ENCODE measurements at places on chromosomes 4 and X.

DNA sequence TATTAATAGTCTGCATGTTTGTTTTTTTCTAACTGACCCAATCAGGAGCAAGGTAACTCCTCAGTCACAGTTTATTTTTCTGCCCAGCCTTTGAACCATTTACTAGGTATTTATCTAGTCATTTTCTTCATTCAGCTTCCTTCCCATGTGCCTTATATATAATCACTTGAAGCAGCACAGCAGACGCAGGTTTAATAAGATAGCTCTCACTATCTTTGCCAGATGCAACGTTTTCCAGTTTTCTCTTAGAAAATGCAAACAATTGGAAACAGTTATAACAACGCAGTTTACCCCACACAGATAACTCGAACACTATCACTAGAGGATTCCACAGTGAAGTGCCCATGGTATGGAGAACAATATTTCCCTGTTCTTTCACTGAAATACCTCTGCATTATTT is 56.4 kb upstream of the NFKB1 start:
- no peak for DNase-seq

DNA sequence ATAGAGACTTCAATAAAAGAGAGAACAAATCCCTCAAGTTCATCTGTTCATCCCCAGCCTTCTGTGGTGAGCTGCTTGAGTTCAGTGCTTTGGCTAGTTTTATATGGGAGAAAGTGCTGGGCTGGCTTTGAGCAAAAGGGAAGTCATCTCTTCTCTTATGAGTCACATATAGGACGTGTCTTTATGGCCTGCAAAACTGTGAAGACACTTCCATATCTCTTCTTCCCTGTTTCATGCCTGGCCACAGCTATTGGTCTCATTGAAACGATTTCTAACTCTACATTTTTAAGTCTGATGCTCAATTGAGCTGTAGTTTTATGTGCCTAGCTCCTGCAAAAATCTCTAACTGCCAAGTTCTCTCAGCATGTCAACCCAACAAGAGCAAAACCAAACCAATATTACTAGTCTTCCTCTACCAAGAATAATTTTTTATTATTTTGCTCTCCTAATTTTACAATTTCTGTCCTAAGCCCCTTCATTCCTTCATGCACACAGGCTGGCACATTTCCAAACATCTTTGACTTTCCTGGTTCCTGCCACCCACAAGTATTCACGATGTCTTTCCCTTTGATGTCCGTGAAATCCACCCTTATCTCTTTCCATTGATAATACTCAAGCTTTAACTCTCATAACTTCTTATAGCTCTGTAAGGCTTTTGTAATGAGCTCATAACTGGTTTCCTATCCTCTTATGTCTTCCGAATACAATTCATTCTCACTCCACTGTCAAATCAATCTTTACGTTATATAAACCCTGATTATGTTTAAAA is 165.3 kb downstream of the BTC start:
- DNase-seq = no peak

DNA sequence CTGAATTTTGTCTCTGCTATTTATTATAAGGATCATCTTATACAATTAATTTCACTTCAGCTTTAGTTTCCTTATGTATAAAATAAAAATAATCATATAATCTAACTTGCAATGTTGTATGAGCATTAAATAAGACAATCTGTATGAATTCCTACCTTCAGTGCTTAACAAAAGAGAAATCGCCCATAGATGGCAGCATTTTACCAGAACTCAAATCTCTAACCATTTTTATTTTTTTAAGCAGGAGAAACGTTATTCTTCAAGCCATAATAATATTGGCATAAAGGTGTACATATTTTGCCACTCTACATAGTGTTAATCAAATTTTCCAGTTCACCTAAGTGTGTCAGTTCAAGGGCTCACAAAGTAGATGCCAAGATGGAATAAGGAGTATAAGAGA is 78.8 kb downstream of the TMEM47 start:
- DNase-seq = no peak

GRCh38 chr4:53490161-53490956 is 100.9 kb downstream of the LNX1 start:
- no peak for DNase-seq

DNA sequence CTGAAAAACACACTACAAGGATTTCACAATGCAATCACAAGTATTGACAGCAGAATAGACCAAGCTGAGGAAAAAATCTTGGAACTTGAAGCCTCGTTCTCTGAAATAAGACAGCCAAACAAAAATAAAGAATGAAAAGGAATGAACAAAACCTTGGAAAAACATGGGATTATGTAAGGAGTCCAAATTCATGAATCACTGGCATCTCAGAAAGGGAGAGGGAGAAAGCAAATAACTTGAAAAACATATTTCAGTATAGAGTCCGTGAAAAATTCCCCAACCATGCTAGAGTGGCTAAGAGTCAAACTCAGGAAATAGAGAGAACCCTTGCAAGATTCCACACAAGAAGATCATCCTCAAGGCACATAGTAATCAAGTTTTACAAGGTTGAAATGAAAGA is 178.5 kb upstream of the CTSO start:
- no peak for DNase-seq

GRCh38 chr4:4712800-4713528 is 146.5 kb upstream of the MSX1 start:
- DNase-seq = no peak

- no peak for DNase-seq
Observed at GRCh38 chr4:73816814-73817213, 19.7 kb upstream of the CXCL6 start.

DNA sequence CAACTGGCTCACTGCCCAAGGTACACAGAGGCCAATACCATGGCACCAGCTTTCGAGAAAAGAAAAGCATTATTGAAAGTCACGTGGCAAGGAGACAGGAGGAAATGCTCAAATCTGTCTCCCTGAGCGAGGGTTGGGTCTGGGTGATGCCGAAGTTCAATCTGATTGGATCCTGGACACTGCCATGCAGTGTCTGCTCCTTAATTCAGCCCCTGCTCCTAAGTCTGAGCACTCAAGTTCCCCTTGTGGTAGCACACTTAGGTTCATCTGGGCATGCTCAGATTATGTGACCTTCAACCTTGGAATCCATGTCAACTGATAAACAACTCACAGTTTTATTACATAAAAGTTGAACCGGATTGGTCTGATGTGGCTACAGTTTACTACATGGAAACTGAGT is 512.6 kb upstream of the GALNT7 start:
- DNase-seq = no peak

DNA sequence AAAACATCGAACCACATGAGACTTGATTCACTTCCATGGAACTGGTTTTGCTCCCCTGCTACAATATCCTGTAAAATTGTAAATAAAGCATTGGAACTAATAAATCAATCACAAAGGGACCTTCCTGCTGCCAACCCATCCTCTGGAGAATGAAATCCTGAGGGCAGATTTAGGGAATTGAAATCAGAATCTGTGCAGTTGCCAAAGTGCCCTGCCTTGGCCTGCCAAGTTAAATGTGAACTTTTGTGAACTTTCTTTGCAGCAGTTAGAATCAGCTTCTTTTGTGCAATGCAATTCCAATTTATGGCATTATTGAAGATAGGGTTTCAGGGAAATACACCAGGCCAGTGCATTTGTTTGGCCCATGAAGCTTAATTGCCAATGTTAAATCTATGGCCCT is 263.1 kb downstream of the PTTG2 start:
- DNase-seq = no peak

- no peak for DNase-seq
Observed at GRCh38 chr4:139458999-139459398, 5.1 kb downstream of the RAB33B start.

- DNase-seq = no peak
Observed at GRCh38 chrX:122771933-122772332, 412.1 kb upstream of the GRIA3 start.

- DNase-seq = no peak
Observed at GRCh38 chr4:26912069-26912468, 51.4 kb downstream of the STIM2 start.

- no peak for DNase-seq
Observed at GRCh38 chrX:86047936-86048280, 550 bp upstream of the CHM start.

GRCh38 chrX:88244066-88244465 is 503.0 kb upstream of the CPXCR1 start:
- DNase-seq = no peak

DNA sequence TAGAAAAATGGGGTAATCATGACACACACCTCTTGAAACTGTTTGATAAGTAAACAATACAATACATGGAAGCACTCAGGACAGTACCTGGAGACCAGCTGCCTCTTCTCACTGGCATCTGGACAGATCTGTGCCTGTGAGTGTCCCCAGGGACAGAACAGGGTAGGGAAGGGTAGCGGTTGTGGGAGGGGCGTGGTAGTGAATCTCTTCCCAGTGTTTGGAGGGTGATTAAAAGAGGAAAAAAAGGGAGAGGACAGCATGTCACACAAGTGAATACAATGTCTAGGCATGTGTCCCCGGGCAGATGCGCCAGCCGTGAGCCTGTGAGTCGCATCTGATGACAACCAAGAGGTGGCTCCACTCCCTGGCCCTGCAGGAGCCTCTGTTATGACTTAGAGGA is 138.8 kb upstream of the MSX1 start:
- DNase-seq = no peak

- no peak for DNase-seq
Observed at GRCh38 chr4:112889199-112889598, 160.3 kb upstream of the ANK2 start.

GRCh38 chr4:87388901-87389300 is 2.1 kb downstream of the HSD17B11 start:
- DNase-seq = no peak

- no peak for DNase-seq
Observed at GRCh38 chrX:2717312-2717711, 26.2 kb downstream of the CD99 start.

GRCh38 chrX:5650904-5651303 is 577.8 kb downstream of the NLGN4X start:
- no peak for DNase-seq

DNA sequence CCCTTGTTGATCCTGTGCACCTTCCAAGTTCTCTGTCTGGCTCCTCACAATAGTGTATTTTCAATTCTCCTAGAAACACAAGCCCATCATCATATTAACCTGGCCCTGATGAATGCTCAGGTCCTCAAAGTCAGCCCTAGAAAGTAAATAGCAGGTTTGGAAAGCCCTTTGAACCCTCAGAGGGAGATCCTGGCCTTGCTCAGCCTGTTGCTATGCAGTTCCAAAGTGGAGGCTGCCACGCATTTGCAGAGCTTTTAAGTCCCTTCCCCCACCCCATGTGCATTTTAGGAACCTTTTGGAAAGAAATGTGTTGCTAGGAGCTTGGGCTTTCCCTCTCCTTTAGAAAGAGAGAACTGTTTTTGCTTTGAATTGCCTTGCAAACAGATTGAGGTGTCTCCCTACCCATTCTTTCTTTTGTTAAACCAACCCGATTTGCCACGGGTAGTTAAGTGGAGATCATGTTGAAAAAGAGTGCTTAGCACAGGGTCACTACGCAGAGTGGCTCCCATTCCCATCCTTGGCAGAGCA is 12.2 kb downstream of the MAMLD1 start:
- DNase-seq = no peak

GRCh38 chr4:8548731-8549351 is 31.4 kb upstream of the GPR78 start:
- no peak for DNase-seq

DNA sequence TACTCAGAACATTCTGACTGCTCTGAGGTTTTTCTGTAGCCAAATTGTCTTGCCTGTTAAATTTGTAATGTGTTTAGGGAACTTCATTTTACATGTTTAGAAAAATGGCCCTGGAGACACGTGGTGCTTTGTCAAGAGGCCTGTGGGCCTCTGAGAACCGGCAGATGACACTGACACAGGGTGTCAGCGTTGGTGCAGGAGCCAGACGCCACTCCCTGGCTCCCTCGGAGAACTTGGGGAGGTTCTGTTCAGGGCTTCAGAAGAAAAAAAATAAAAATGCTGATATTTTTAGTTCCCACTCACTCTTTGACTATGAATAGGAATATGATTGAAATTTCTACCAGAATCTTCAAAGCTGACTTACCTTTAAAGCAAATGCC is 190.9 kb upstream of the GATB start:
- DNase-seq = peak; percentile 29

DNA sequence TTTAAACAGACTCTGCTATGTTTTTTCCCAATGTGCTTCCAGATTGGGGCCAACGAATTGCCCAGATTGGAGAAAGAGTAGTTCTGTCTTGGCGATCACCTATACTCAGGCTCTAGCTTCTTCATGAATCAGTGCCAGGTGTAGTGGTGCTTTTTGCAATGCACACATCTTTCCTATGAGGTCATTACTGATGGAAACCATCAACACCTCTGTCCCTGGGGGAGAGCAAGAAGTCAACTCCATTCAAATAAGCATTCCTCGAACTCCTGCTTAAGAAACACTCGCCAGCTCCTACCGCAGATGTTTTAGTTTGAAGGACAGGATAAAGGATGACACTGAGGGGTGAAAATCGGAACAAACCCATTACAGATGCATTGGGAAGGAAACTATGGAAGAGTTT is 156.5 kb upstream of the DKK2 start:
- DNase-seq = no peak

DNA sequence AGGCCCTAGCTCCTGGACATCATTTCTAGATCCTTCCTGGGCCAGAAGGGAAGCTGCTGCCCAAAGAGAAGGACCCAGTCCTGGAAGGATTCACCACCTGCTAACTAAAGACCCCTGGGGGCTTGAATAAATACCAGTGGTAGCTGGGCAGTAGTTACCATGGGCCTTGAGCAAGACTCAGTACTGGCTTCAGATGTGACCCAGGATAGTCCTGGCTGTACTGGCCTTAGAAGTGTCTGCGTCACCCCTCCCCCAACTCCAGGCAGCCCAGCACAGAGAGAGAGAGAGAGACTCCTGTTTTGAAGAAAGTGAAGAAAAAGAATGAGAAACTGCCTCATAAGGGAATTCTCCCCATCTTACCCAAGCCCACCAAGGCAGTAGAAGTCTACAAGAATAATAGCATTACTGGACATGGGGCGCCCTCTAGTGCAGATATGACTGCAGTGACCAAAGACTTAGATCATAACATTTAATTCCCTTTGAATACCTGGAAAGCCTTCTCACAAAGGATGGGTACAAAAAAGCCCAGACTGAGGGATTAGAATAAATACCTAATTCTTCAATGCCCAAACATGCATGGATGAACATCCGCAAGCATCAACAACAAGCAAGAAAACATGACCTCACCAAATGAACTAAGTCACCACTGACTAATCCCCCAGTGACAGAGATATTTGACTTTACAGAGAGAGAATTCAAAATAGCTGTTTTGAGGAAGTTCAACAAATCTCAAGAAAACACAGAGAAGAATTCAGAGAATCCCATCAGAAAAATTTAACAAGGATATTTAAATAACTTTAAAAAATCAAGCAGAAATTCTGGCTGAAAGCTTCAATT is 171.8 kb downstream of the HNRNPD start:
- no peak for DNase-seq
